ENCODE measurements at places on chromosomes 3 and 15.

- no peak for DNase-seq
Observed at GRCh38 chr3:59056706-59057105, 6.9 kb upstream of the CFAP20DC start.

DNA sequence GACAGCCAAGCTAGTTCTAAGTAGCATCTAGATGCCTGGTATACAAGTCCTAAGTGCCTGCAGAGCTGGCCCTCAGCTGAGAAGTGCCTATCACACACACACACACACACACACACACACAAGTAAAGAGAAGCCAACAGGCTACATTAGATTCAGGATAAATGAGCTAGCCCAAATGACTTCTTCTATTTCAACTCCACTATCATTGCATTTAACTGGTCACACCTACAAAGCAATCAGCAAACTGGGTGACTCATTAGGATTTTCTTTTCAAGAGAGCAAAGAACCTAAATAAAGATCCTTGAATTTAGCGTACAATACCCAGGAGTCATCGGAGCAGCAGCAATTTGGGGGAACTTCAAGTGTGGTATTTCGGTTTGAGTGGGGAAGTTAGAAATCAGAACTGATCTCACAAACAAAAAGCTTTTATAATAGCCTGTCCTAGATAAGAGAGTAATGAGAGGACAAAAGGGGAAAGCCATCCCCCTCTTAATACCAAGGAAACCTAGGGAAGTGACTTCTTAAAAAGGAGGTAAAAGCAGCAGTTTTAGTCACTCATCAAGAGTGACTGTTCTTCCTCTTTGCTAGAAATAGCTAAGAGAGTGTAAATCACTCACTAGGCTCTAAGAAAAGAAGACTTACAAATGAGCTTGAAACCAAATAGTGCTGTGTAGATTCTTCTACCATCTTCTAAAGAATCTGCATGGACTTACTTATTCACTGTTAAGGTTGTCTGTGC lies 112.7 kb downstream of the TNIK start:
- DNase-seq = no peak

- DNase-seq = no peak
Observed at GRCh38 chr15:80620141-80620540, 75.0 kb upstream of the ABHD17C start.

DNA sequence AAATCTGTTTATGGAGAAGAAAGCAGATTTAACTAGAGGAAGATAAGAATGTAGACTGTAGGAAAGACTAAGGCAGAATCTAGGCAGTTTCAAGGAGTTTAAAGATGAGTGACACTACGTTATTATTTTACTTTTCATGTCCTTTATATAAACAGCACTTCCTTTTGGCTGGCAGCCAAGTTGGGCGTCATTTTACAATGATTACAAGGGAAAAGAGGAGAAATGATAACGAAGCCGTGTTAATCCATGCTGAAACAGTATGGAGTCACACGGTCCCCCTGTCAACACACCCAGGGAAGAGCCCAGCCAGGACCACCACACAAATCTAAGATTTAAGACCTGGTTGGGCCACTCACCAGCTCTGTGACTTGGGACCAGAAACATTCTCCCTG lies 83.7 kb upstream of the NEO1 start:
- no peak for DNase-seq

DNA sequence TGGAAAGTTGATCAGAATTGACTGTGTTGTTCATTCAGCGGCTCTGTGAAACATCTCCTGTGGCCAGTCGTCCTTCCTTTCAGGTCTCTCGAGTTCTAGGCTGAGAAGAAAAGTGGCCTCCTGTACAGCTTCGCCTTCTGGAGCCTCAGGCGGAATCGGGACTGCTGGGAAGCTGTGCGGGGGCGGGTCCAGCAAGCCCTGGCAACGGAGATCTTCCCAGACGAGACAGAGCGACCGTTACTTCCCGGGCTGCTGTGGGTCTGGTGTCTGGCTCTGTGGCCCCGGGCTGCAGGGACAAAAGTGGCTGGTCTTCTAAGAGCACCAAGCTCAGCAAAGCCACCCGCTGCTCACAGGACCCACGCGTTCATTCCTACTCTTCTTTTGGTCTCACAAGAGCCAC lies 88.6 kb upstream of the CACNA2D3 start:
- DNase-seq = no peak

DNA sequence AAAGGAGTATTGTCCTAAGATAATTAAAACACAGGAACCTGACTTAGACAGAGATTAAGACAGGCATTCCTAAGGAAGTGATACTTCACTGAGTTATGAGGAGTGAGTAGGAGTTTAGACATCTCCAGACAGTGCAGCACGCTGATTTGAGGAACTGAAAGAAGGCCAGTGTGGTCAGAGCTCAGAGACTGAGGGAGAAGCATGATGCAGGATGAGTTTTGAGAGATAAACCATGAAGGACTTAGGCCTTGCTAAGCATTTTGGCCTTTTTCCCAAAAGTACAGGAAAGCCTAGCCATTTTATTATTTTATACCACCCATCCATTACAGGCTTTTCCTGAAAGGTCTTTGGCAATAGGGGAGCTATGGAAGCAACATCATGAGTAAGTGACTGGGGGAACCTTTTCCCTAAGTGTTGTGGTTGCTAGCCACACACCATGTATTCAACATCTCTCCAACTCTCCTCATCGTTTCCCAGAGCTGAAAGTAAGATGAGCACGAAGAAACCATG lies 375.6 kb upstream of the TPRG1 start:
- no peak for DNase-seq

- DNase-seq = no peak
Observed at GRCh38 chr3:60246361-60246760, 1004.9 kb downstream of the FHIT start.

DNA sequence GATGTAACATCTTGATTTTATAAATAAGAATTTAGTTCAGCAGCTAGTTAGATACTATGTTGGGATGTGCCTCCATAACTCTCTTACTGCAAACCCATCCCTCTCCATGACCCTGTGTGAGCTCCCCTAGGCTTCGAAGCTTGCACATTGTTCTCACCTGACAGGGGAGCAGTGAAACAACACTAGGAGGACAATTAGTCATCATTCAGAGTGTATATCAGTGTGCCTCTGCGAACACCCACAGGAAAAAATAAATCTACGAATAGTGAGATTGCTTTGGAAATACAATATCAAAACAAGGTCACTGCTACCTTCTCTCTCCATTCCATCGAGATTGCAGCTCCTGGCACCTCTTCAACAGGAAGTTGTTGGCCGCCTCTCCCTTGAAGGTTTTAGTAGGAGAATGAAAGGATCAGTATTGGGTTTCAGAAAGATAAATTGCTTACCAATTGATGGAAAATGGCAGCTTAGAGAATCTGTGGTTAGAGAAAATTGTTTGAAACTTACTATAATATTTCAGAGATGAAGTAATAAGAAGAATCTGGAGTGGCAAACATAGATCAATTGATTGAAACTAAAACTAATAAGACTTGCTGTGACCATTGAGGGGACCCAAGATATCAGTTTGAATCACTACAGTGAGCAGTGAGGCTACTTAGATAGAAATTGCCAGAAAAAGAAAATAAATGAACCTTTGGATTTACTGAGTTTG lies 103.2 kb downstream of the CHL1 start:
- no peak for DNase-seq

GRCh38 chr15:85306946-85307686 lies 73.3 kb upstream of the AKAP13 start:
- DNase-seq = no peak

DNA sequence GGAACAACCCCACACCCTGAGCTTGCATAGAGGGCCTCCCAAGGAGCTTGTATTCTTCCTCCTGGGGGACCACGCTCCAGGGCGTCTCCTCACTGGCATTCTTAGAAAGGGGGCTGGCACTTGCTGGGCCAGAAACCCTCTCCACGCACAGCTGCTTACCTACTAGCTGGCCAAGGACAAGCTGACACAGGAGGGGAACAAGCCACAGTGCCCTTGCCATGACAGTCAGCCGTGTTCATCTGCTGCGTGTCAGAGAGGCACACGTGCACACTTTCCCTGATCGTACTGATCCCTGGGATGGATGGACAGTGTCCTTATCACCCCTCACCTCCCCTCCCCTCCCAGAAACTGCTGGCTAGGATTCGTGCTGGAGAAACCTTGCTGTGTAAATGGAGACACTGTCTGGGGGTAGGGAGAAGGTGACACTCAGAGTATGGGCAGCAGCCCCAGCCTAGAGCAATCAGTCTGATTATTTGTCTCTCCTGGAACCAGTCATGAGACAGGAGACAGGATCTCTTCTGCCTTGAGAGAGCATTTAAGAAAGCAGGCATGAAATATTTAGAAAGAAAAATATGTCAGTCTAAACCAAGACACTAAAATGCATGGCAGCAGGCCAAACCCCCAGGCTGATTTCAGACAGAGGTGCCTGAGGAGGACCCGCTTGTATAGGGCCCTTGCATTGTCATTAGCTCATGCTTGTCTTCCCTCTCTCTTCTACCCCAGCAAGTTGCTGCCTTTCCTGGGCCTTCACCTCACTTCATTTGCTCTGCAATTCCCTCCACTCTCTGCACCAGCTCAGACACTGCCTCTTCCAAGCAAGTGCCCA lies 311.8 kb upstream of the TRIM42 start:
- no peak for DNase-seq

GRCh38 chr15:48712546-48712945 lies 67.0 kb upstream of the FBN1 start:
- no peak for DNase-seq

DNA sequence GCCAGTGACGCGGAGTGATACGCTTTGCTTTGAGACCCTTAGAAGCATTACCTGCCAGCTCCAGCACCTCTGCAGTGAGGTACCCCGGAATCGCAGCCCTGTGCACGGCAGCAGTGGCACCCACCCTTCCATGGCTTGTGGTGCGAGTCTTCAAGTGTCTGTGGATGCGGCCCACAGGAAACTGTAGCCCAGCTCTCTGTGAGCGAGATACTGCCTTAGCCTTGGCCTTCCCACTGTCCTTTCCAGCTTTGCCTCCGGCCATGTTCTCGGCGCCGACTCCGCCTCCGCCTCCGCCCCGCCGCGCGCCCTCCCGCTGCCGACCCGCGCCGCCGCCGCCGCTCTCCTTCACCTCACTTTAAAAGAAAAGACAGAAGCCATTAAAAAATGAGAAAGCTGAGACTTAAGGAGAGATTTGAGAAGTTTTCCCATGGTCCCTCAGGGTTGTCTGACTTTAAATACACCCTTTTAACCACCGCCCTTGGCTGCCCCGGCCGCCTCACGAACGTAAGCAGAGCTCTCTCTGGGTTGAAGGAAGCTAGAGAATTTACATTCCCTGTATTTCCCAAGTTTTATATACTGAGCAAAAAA lies 78.5 kb upstream of the FAM174B start:
- peak; percentile 3 for DNase-seq

GRCh38 chr3:46921041-46921440 lies 43.5 kb downstream of the PTH1R start:
- no peak for DNase-seq

DNA sequence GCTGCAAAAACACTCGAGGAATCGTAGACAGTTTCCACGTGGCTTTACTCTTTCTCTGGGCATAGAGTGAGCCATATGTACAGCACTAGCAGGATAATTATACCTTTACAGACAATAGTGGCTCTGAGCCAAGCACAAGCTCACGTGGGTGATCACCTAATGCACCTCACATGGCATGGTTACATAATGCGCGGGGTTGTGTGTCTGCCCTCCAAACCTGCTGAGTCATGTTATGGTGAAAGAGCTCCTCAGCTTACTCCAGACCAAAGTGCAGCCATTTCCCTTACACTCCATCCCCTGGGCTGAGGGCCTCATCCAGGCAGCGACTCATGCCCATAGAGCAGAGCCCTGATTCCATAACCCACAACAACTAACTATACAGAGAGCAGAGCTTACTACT lies 1458.4 kb upstream of the CADM2 start:
- no peak for DNase-seq

DNA sequence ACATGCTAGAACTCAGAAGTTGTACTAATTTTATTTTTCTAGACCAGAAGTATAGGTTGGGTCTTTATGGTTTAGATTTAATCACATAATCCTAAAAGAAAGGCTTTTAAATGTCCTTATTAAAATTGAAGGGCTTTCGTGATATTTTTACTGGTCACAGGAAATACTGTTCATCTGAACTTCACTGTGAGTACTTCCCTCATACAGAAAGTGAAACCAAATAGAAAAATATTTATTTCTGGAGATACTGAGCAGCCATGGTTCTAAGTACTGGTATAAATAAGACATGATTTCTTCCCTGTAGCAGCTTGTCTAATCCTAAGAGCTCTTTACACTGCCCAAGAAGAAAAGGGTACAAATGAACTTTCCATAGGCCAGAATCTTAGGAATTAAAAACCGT lies 2.0 kb downstream of the SNRK start:
- no peak for DNase-seq

DNA sequence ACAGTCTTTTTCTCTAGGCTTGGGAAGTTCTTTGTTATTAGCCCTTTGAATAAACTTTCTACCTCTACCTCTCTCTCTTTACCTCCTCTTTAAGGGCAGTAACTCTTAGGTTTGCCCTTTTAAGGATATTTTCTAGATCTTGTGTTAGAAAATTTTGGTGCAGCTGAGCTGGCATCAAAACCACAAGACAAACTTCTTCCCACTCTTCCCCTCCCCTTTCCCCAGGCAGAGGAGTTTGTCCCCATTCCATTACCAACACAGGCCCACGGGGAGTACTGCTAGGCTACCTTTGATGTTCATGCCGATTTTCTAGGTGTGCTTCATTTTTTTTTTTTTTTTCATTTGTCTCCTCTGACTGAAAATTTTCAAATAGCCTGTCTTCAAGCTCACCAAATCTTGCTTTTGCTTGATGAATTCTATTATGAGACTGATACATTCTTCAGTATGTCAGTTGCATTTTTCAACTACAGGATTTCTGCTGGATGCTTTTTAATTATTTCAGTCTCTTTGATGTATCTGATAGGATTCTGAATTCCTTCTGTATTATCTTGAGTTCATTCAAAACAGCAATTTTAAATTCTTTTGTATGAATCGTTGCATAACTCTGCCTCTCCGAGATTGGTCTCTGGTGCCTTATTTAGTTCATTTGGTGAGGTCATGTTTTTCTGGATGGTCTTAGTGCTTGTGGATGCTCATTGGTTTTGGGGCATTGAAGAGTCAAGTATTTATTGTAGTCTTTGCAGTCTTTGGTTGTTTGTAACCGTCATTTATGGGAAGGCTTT lies 112.0 kb downstream of the UBE2E2 start:
- DNase-seq = no peak

GRCh38 chr3:187946981-187947380 lies 201.7 kb upstream of the BCL6 start:
- DNase-seq = no peak

GRCh38 chr3:80213086-80213485 lies 445.3 kb upstream of the ROBO1 start:
- DNase-seq = no peak

DNA sequence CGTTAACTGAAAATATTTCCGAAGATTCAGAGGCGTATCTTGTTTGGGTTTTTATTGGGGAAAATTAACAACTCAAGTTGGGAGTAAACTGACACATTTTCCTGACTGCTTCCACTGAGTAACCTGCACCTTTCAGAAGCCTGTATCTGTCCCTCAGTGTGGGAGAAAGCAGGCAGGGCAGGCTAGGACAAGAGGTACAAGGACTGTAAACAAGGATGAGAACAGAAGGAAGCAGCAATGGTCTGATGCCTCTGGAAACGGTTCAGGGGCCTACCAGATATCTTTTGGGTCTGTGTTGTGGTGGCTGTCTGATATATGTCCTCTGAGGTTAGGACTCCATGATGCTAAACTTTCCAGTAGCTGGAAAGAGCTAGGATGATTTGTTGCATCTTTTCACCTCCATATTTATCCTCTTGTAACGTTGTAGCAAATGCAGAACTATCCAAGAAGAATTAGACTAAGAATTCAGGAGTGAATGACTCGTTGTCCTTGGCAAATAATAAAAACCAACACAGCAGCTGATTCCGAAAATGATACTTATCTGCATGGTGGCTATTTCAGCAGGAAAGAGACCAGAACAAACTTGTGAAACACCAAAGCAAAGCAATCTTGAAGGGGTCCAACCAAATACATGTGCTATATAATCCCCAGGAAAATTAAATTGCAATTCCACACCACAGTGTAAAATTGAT lies 195.9 kb upstream of the ICE2 start:
- DNase-seq = no peak
